ENCODE measurements at places on chromosomes 5 and 9.

GRCh38 chr9:81237565-81238231 lies 451.6 kb downstream of the TLE1 start:
- H3K27ac ChIP-seq, result no peak overlapping the region
- no peak overlapping the region for H3K4me3 ChIP-seq
- H3K36me3 ChIP-seq, result no peaks in the 10 kb centered on the region
- DNase-seq, result no peak
- H3K27me3 ChIP-seq, result no peaks in the 10 kb centered on the region

DNA sequence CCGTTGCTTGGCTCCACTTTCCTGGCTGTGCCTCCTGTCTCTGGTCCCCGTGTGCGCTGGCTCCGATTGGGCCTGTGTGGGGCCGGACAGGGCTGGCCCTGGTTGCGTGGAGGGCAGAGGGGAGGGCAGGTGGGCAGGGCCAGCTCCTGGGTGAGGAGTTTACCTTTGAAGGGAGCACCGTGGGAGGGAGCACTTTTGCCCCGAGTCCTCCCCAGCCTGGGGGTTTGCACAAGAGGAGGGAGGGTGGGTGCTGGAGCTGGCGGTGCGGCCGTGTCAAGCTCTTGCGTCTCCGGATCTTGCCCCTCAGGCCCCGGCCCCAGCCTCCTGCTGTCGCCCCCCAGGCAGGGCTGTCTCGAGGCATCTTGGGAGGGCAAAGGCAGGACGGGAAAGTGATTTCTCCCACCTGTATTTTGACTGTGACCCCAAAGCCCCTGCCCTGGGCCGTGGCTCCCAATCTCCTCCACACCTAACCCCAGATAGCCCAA lies 48.3 kb upstream of the EXOC3 start:
- H3K27me3 ChIP-seq, result no peaks in the 10 kb centered on the region
- H3K36me3 ChIP-seq, result no peaks in the 10 kb centered on the region
- H3K4me1 ChIP-seq, result no peaks in the 10 kb centered on the region
- no peak overlapping the region for H3K4me3 ChIP-seq
- no peak for DNase-seq

GRCh38 chr5:13359344-13359743 lies 585.1 kb downstream of the DNAH5 start:
- H3K36me3 ChIP-seq, result no peaks in the 10 kb centered on the region
- H3K27me3 ChIP-seq, result peaks cover 3% of the 10 kb centered on the region
- no peak overlapping the region for H3K4me3 ChIP-seq
- no peak for DNase-seq

GRCh38 chr9:5817862-5818261 lies 15.1 kb downstream of the ERMP1 start:
- DNase-seq, result no peak
- H3K27me3 ChIP-seq, result no peaks in the 10 kb centered on the region
- no peak overlapping the region for H3K4me3 ChIP-seq
- H3K27ac ChIP-seq, result no peak overlapping the region

- H3K27ac ChIP-seq, result peak overlapping the region; percentile 99
- H3K4me1 ChIP-seq, result peaks cover 6% of the 10 kb centered on the region
These were observed 1.2 kb downstream of the RNF14 start for GRCh38 chr5:141969783-141970771.

GRCh38 chr5:131545845-131546244 lies 89.2 kb downstream of the RAPGEF6 start:
- no peaks in the 10 kb centered on the region for H3K4me1 ChIP-seq
- H3K36me3 ChIP-seq, result no peaks in the 10 kb centered on the region
- H3K4me3 ChIP-seq, result no peak overlapping the region
- no peak overlapping the region for H3K27ac ChIP-seq

DNA sequence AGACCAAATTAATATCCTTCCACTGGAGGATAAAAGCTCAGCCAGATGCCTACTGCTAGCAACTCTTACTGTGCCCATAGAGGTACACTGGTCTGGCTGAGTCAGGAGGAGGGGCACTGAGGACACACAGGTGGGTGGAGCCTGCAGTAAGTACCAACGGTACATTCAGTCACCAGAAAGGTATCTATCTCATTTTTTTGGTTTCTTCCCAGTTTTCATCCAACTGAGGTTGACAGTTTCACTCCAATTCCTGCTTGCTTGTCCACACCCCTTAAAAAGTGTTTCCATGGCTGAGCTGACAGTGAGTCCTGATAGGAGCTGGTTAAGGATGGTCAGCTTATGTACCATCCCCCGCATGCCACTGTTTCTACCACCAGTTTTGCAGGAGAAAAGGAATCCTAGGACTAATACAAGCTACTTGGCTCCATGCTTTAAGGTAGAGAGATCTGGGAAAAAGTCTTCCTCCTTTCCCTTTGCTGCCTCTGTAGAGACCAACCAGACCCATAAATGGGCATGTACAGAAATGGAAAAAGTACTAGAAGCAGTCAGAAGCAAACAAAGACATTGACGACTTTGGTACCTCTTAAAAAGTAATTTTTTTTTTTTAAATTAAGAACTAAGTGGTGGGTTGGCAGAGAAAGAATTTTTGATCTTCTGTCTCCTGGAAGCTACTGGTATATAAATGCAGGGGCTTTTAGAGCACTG lies 3.2 kb downstream of the ELL2 start:
- no peak overlapping the region for H3K4me3 ChIP-seq
- no peak overlapping the region for H3K27ac ChIP-seq
- H3K27me3 ChIP-seq, result no peaks in the 10 kb centered on the region
- no peaks in the 10 kb centered on the region for H3K36me3 ChIP-seq

GRCh38 chr9:132381966-132382541 lies 24.6 kb downstream of the TTF1 start:
- no peaks in the 10 kb centered on the region for H3K36me3 ChIP-seq
- H3K4me3 ChIP-seq, result no peak overlapping the region
- H3K27ac ChIP-seq, result no peak overlapping the region
- no peaks in the 10 kb centered on the region for H3K4me1 ChIP-seq
- DNase-seq, result no peak

GRCh38 chr9:90870621-90871326 lies 69.2 kb downstream of the SYK start:
- no peaks in the 10 kb centered on the region for H3K27me3 ChIP-seq
- no peaks in the 10 kb centered on the region for H3K4me1 ChIP-seq
- H3K36me3 ChIP-seq, result no peaks in the 10 kb centered on the region
- H3K27ac ChIP-seq, result no peak overlapping the region
- no peak overlapping the region for H3K4me3 ChIP-seq
- no peak for DNase-seq

DNA sequence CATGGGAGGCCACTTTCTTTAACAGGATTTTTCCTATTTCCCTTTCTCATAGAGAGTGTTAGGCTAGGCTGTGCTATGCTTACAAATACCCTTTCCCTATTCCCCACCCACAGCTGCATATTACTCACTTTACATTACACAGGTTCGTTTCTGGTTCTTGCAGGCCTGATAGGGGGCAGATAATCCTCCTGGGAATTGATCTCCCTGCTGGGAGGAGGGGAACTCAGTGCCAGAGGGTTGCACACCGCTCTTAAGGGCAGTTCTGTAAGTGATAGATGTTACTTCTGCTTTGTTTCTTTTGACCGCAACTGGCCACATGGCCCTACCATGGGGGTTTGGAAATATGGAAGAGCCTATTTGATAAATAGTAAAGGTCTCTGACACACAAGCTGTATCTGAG lies 54.0 kb upstream of the NTRK2 start:
- no peaks in the 10 kb centered on the region for H3K4me1 ChIP-seq
- H3K4me3 ChIP-seq, result no peak overlapping the region
- H3K27ac ChIP-seq, result no peak overlapping the region
- no peaks in the 10 kb centered on the region for H3K27me3 ChIP-seq

DNA sequence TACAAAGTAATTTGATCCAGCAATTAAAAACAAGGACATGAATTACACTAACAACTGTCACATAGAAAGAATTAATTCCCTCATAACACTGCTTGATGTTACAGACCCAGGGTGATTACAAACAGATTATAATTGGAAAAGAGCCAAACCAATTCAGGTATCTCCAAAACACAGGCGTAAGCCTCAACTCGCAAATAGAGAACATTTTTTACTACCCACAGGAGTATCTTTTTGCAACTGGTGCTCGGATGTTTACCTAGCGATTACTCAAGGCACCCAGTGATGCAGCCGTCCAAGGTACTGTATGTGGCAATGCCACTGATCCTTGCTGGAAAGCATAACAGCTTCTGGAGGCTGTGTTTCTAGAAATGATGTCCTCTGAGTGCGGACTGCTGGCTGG lies 386.1 kb upstream of the KIF2A start:
- H3K36me3 ChIP-seq, result no peaks in the 10 kb centered on the region
- DNase-seq, result no peak
- H3K27ac ChIP-seq, result no peak overlapping the region
- no peaks in the 10 kb centered on the region for H3K4me1 ChIP-seq
- H3K27me3 ChIP-seq, result no peaks in the 10 kb centered on the region
- no peak overlapping the region for H3K4me3 ChIP-seq

GRCh38 chr5:149679876-149680809 lies 50.0 kb upstream of the PPARGC1B start:
- H3K27ac ChIP-seq, result no peak overlapping the region
- DNase-seq, result no peak
- H3K4me3 ChIP-seq, result no peak overlapping the region
- H3K36me3 ChIP-seq, result no peaks in the 10 kb centered on the region
- H3K4me1 ChIP-seq, result no peaks in the 10 kb centered on the region

DNA sequence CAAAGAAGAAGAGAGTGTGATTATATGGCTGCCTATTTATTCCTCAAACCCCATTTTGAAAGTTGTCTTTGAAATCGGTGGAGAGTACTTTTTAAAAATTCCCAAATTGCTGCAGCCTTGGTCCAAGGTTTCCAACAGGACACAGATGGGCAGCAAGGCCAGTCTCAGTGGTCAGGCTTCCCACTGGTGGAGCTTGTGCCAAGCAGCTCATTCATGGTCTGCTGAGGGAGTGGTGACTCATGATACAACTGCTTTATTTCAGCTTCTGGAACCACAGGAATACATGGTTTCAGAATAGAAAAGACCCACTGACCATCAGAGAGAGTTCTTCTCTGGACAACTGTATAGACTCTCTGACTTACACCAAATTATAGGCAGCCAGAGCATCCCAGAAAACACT lies 673.1 kb upstream of the KLF4 start:
- no peak overlapping the region for H3K4me3 ChIP-seq
- H3K36me3 ChIP-seq, result no peaks in the 10 kb centered on the region
- no peaks in the 10 kb centered on the region for H3K27me3 ChIP-seq
- no peak for DNase-seq
- H3K27ac ChIP-seq, result no peak overlapping the region
- no peaks in the 10 kb centered on the region for H3K4me1 ChIP-seq

DNA sequence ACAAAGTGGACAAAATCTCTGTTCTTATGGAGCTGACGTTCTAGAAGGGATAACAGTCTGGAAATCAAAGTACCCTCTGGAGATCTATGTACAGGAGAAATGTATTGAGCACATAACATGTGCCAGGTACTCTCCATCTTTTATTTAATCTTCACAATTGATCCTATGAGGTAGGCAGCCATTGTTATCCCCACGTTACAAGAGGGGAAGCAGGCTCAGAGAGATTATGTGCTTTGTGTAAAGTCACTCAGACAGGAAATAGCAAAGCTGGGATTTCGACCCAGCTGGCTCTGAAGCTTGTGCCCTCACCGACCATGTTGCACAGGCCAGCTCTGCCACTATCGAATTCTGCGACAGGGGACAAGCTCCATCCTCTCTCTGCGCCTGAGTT lies 21.5 kb downstream of the PDGFRB start:
- no peak overlapping the region for H3K4me3 ChIP-seq
- no peak for DNase-seq
- peak overlapping the region; percentile 99 for H3K27ac ChIP-seq
- peaks cover 78% of the 10 kb centered on the region for H3K4me1 ChIP-seq
- no peaks in the 10 kb centered on the region for H3K27me3 ChIP-seq
- H3K36me3 ChIP-seq, result no peaks in the 10 kb centered on the region

DNA sequence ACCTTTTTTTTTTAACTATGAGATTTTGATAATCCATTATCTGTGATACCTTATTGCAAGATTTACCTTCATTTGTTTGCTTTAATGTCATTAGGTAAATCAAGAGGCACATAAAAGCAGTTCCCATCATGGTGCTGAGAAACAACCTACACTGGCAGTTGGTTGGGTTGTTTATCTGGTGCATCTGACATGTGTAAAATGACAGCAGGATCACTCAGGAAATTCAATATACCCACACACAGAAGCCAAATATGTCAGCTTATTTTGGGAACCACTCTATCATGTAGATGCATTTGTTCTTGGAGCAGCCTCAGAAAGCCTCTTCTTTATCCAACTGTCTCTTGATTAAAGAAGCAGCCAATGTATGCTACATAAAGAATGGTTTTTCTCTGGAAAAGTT lies 7.8 kb upstream of the CCDC192 start:
- H3K36me3 ChIP-seq, result no peaks in the 10 kb centered on the region
- no peaks in the 10 kb centered on the region for H3K27me3 ChIP-seq
- H3K27ac ChIP-seq, result no peak overlapping the region
- no peaks in the 10 kb centered on the region for H3K4me1 ChIP-seq
- H3K4me3 ChIP-seq, result no peak overlapping the region
- DNase-seq, result no peak

DNA sequence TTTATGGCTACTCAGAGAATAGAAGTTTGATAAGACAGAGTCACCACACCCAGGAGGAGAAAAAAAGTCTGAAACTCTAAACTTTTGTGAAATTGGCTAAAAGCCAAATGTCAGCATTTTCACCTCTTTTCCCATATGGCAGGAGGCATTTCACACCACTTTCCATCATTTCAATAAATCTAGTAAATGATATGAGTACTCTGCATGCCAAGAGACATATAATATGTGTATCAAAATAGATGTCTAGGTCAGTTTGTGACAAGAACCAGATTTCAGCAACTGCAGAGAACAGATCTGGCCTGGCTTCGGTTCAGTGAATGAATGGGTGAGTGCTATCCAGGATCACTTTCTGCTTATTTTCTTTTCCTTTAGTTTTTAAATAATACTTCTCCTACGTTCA lies 470.8 kb downstream of the ENC1 start:
- H3K4me3 ChIP-seq, result no peak overlapping the region
- no peaks in the 10 kb centered on the region for H3K36me3 ChIP-seq
- no peaks in the 10 kb centered on the region for H3K4me1 ChIP-seq
- H3K27me3 ChIP-seq, result no peaks in the 10 kb centered on the region
- H3K27ac ChIP-seq, result peak overlapping the region; percentile 24
- no peak for DNase-seq

- no peak overlapping the region for H3K27ac ChIP-seq
- H3K36me3 ChIP-seq, result no peaks in the 10 kb centered on the region
- no peaks in the 10 kb centered on the region for H3K27me3 ChIP-seq
- no peak for DNase-seq
- no peaks in the 10 kb centered on the region for H3K4me1 ChIP-seq
These were observed 3.3 kb downstream of the RNF20 start for GRCh38 chr9:101536938-101537337.

DNA sequence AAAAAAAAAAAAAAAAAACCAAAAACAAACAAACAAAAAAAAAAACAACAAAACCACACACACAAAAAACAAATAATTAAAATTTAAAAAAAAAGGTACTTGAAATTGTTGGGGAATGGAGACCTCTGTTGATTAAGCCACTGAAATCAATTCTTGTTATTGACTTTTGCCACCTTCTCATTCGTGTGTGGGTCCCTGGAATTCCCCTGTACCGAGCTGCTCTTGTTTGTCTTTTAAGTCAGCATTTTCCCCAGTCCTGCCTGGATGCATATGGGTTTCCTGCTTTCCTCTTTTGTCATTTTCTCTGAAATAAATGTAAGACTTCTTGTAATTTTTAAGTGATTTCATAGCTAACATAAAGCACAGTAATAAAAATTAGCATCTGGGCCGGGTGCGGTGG lies 45.5 kb downstream of the GPBP1 start:
- H3K27me3 ChIP-seq, result no peaks in the 10 kb centered on the region
- DNase-seq, result no peak
- no peaks in the 10 kb centered on the region for H3K36me3 ChIP-seq
- no peaks in the 10 kb centered on the region for H3K4me1 ChIP-seq

- DNase-seq, result no peak
- H3K36me3 ChIP-seq, result no peaks in the 10 kb centered on the region
These were observed 7.0 kb downstream of the CRAT start for GRCh38 chr9:129103595-129103965.

All from uterus (tissue), 4 donors.